ENCODE measurements at places on chromosomes 5 and 9.

DNA sequence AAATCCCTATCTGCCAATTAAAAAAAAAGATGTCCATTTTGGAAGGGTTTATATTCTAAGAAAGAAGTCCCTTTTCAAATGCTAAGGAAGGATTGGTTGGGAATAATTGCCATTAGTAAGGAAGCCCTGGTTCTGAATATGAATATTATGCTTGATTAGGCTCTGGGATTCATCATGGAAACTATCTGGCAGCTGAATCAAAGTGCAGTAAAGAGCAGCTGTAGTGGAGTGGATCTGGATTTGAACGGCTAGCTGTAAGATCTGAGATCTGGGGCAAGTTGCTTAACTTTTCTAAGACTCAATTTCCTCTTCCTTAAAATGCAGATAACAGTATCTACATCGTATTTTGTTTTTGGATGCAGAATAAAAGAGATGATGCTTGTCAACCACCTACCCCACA is 10.5 kb downstream of the IL12B start:
- DNase-seq = no peak

- DNase-seq = no peak
Measured at GRCh38 chr5:171848911-171849520, 63.4 kb downstream of the SMIM23 start.

- DNase-seq = no peak
Measured at GRCh38 chr5:111997711-111998110, 240.7 kb upstream of the NREP start.

GRCh38 chr9:86328156-86328555 is 26.1 kb downstream of the TUT7 start:
- DNase-seq = no peak

- no peak for DNase-seq
Measured at GRCh38 chr5:157292599-157292998, 26.7 kb downstream of the CYFIP2 start.

DNA sequence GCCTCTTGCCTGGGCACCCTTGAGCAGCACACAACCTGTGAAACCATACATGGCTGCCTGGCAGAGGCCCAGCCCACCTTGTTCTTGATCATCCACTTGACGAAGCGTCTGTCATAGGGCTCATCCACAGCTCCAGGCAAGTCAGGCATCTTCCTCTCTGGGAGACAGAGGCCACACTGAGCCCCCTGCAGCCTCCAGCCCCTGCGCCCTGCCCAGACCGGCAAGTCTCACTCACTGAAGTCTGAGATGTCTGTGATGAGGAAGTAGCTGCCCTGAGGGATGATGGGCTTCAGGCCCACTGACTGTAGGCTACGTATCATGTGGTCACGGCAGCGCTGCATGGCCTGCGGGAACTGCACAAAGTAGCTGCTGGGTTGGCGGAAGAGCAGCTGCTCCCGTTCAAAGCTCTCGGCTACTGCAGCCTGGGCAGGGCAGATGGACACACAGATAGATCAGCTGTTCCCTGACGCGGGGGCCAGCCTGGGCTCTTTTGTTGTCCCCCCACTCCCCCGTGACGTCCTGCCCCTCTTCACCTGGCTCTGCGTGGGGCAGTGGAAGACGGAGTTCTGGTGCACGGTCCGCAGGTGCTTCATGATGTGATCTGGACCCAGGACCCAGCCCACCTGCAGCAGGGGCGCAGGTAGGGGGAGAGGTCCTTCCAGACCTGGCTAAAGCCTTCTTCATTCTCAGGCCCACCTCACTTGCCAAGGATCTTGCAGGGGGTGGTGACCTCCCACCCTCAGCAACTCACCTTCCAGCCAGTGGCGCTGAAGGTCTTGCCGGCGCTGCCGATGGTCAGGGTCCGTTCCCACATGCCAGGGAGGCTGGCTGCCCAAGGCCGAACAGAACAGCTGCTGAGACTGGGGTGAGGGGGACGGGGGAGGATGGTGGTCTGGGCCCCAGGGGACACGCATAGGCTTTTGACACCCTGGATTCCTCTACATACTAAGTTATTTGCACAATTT is 5.9 kb upstream of the SPOUT1 start:
- no peak for DNase-seq

GRCh38 chr5:10288592-10289219 is 19.0 kb downstream of the CMBL start:
- peak; percentile 96 for DNase-seq

DNA sequence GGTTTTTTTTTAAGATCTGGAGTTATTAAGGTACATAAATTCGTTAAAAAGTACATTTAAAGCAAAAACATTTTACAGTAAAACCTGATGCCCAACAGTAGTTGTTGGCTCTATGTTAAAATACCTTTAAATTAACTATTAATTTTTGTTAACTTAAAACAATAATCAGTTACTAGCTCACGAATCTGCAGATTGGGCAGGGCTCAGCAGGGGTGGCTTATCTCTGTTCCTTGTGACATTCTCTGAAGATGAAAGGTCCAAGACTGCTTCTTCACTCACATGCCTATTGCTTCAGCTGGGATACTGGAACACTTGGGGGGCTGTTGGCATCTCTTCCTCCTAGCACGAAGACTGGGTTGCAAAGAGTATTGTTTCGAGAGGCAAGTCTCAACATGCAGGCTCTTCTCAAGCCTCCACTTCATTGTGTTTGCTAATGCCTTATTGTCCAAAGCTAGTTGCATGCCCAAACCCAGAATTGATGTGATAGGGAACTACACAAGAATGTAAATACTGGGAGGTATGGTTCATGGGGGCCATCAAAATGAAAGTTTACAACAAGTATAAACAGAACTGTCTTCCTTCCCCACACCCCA is 46.6 kb downstream of the MAP3K1 start:
- DNase-seq = no peak

DNA sequence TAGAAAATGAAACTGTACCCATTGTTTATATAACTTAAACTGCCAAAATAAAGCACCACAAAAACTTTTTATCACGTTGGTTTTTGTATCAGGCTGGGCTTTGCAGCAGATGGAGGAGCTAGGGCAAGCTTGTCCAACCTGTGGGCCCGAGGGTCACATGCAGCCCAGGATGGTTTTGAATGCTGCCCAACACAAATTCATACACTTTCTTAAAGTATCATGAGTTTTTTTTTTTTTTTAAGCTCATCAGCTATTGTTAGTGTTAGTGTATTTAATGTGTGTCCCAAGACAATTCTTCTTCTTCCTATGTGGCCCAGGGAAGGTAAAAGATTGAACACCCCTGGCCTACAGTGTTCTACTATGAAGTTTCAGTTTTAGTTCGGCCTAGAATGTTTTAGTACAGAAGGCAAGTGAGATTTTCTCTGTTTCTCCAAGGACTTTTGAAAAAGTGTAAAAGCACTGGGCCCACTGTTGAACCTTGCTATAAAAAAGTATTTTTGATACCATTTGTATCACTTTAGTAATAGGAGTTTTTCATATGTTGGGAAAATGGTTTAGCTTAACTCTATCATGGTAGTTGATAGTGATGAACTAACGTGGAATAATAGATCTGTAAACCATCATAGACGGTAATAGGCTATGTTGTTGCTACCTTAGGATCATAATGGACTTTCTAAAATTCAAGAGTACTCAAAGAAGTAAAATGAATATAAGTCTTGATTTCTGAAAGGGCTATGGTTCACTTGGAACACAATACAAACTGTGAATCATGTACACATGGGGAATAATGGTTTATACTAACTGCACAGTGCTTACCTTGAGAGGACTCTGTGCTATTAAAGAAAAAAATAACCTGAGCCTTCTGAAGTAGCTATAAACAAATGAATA is 2.9 kb downstream of the CDKN2A start:
- peak; percentile 45 for DNase-seq

DNA sequence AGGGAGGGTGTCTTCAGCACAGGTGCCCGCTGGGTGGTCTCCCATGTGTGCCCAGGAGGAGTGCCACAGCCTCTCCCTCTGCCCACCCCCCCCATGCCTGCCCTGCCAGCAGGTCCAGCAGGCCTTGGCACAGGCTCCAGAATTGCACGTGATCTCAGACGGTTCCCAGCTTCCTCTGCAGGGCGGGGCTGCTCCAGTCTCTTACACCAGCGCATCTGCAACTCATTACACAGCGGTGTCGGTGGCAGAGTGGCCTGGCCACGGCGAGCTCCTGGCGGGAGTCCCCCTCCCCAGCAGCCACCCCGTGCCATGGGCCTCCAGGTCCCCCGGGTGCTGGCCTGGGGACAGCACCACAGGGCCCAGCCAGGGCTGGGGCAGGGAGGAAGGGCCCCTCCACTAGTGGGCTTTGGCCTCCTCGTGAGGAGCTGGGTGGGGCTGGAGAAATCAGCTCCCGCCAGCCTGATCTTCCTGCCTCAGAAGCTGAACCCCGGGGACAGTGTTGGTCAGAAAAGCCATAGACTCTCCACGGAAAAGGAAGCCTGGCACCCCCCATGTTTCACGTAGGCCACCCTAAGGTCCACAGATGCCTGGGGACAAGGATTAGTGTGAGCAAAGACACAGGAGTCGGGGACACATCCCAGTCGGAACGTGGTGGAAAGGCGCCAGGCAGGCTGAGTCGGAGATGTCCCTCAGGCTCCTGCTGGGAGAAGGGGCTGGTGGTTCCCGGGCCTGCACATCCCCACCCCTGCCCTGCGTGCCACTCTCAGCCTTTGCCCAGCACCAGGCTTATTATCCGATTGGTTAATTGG is 40.2 kb downstream of the RXRA start:
- DNase-seq = peak; percentile 94

DNA sequence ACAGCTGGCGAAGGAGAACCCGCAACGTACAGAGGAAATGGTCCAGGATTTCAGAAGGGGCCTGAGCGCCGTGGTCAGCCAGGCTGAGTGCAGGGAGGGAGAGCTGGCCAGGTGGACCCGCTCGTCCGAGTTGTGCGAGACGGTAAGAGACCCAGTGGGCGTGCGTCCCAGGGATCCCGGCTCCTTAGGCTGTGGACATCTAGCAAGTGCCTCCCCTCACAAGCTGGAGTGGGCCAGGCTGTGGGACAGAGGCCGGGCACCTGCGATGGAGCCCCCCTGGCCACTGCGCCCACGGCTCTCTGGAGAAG is 29.5 kb upstream of the LRRC14B start:
- no peak for DNase-seq

DNA sequence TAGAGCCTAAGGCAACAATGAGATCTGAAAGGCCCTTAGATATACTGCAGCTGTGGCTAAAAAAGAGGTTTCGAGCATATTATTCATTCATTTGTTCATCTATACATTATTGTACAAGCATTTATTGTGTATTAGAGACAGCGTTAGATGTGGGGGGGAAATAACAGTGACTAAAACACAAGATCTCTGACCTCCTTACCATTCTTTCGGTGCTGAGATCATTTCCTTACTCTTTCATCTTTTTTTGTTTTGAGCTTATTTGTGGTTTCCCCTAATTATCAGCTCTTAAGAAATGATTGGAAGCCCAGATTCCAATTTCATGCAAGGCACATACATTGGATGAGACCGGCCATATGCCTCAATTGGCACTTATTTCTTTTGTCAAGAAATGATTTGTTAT is 113.2 kb downstream of the SEC61B start:
- no peak for DNase-seq

DNA sequence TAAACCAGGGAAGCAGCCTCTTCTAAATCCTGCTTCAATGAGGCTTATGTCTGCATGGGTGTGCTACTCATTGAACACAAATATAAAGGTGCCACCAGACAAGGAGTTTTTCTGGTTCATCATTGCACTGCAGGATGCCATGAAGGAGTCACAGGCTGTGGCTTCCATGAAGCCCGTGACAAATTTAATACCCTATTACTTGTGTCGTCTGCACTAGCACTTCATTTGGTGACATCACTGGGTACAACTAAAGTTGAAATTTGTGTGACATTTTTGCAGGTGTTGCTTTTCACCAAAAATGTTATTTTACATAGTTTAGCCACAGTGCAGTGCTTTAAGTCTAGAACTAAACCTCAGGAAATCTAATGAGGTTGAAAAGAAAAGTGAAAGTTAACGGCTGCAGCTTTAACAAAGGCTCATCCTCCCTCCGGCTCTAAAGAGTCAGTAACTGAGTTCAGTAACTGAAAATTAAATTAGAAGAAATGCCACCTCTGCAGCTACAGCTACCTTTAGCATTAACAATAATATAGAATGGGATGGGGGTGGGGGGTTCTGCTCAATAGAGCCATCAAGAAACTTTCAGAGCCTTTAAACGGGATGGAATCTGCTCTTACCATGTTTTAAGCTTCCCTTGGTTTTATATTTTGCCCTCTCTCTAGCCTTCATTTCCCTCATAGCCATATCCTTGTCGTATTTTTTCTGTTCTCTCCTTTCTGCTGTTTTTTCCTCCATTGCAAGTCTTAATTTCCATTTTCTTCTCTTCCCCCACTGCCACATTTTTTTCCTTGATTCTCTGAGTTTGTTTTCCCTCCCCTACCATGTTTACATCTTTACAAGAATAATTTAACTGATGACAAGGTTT is 233.8 kb upstream of the TMEM161B start:
- DNase-seq = no peak

GRCh38 chr5:139565411-139566305 is 4.5 kb downstream of the UBE2D2 start:
- DNase-seq = peak; percentile 58

- DNase-seq = no peak
Measured at GRCh38 chr5:139524446-139524845, 36.7 kb upstream of the UBE2D2 start.

- DNase-seq = no peak
Measured at GRCh38 chr5:4198461-4198860, 602.8 kb downstream of the IRX1 start.

DNA sequence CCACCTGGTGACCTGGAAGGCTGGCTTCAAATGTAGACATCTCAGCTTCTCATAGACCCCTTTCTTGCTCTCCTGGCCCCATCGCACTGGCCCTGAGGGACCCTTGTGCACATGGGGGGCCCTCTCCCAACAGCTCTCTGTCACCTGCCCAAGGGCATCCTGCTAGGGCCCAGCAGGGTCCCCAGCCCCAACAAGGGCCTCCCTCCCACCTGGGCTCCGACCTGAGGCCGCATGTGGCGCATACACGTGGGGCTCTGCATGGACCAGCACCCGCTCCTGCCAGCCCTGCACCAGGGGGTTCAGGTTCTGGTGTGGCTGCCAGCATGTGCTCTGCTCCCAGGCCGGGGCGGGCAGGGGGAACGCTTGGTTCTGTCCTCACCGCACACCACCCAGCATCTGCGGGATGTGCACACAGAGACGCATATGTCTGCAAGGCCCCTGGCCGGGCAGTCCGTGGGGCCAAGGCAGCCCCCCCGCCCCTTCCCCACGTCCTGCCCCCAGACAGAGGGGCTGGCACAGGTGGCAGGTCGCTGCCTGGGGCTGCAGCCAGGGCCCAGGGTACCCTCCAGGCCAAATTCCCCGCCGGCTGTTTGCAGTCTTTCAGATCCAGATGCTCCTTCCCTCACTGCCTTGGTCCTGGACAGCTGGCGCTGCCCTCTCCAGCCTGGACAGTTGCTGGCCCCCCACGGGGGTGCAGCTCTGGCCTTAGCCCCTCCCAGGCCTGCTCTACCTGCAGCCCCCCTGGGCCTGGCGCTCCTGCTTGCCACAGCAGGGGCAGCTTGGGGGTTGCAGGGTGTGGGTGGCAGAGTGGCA is 17.9 kb upstream of the NRARP start:
- no peak for DNase-seq
